ENCODE measurements at places on chromosomes 3 and 15.
A peak's percentile ranks its signal among the peaks of the same experiment; 100 is the strongest.

GRCh38 chr3:72152551-72153476 is 367.9 kb upstream of the PROK2 start:
- DNase-seq: peak; percentile 48

GRCh38 chr3:195255571-195256501 is 15.1 kb downstream of the XXYLT1 start:
- no peak for DNase-seq

DNA sequence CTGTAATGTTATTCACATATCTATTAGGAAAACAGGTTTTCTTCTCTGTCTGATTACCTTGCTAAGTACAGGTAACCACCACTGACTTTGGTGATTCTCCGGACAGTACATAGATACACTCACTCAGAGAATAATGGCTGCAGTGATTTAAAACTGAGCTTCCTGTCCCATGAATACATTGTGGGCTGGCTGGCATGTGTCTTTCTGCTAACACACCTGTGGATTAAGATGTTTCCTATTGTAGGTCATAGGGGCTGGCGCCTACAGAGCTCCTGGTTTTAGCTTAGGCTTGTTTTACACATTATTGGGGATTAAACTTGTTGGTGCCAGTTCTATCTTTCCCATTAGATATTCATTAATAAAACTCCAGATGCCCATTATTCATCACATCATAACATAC is 102.7 kb upstream of the MEIS2 start:
- DNase-seq: no peak

- DNase-seq: no peak
These were observed 42.3 kb downstream of the FGD5 start for GRCh38 chr3:14861031-14861430.

All from thoracic aorta (tissue), 2 donors.